T-helper 9 cell (primary cell): ENCODE measurements at places on chromosomes 11 and 22.

DNA sequence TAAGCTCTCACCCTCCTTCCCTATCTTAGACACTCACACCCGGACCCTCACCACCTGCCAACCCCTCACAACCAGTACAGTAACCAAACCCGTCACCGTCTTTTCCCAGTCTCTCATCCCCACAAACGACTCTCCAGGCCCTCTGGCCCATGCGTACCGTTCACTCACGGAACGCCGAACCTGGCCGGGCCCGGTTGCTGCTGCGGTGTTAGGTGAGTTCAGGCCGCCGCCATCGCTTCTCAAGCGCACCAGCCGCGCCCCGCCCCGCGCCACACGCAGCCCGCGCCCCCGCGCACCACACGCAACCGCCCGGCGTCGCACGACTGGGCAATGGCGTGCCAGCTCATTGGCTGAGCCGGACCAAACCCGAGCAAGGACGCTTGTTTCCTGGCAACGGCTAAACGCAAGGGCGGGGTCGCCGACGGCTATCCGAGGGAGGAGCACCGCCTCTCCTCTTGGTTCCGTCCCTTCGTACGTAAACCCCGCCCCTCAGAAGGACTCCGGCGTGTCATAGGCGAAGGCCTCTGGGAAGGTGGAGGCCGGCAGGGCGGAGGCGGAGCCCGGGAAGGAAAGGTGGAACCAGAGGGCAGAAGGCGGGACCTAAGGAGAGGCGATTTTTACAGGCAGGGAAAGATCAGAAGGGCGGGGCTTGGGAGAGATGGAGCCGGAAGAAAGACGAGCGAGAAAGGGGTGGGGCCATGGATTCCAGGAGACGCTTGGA is at the start of gene FHIP1B:
Gene FHIP1B (minus strand): TSS at position 250 of the 721 bp plus-strand sequence. CDS start 10,120 bp downstream, outside the sequence.
- peak; percentile 96 for DNase-seq

DNA sequence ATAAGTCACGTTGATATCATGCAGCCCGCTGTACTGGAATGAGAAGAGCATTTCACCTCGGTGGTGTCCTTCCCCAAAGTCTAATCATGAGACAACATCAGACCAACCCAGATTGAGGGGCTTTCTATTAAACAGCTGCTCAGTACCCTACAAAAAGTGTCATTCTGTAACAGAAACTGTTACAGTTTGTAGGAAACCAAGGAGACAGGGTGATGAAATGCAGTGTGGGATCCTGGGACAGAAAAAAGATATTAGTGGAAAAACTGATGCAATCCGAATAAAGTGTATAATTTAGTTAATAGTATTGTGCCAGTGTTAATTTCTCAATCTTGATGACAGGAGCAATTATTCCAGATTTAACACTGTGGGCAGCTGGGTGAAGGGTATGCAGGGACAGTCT is 128.0 kb downstream of the MICAL2 start:
- DNase-seq: no peak

DNA sequence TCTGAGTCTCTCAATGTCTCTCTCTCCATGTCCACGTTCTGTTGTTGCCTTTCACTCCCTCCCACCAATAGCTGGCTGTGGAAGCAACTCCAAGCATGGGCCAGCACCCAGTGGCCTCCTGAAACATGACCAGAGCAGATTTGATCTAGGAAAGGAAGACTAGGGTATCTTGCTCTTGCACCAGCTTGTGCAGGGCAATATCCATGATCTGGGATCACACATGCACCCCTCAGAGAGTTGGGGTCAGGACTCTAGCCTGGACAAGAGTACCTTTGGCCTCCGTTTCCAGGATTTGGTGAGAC is 34.5 kb upstream of the RIC3 start:
- DNase-seq: no peak

DNA sequence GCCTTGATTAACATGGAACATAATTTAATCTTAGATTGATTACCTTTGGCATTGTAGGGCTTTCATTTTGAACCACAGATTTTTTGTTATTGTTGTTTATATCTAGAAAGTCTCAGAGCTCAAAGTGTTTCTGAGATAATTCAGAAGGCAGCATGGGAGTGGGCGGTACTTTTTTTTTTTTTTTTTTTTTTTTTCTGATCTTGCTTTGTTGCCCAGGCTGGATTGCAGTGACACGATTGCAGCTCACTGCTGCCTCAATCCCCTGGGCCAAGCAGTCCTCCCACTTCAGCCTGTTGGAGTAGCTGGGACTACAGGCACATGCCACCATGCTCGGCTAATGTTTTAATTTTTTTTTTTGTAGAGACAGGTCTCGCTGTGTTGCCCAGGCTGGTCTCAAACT is 21.5 kb downstream of the CAT start:
- no peak for DNase-seq

- no peak for DNase-seq
Measured at GRCh38 chr11:60984636-60985035, 13.2 kb downstream of the CD6 start.

DNA sequence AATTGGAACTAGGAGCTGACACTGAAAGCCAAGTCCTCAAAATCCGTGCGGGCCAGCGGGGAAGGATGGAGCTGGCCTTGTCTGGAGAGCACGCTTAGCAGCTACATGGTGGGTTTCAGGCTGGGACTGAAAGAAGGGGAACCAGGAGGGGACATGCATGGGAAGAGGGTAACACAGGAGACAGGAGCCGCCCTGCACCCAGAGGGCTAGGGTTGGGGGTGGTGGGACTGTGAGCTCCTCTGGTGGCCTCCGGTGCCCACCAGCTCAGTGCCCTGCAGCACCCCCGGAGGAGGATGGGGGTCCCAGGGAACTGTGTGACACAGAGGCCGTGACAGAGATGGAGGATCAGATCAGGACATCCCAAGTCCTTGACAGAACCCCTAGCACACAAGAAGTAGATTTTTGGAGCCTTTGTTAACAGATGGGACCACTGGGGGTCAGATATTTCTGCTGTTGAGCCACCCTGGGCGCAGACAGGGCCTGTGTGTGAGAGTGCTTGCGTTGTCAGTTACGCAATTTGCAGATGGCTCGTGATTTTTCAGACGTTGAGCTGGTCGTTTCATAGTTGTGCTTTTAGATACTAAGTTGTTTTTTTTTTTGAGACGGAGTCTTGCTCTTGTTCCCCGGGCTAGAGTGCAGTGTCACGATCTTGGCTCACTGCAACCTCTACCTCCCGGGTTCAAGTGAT is 21.3 kb upstream of the GRAMD4 start:
- DNase-seq: no peak

DNA sequence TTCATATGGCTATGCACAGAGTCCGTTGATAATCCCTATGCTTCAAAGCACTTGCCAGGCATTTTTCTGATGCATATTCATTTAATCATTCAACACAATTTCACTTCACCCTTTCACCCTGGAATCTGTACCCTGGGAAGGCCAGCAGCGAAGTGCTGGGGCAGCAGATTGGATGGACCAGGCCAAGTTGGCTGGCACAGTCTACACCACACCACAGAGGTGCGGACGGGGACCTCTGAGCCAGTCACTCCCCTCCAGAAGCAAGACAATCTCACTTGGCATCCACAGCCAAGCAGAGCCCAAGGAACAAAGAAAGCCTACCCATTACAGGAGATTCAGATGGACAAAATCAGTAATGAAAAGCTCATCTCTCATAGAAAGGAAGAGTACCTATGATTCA is 130.2 kb downstream of the GALNT18 start:
- no peak for DNase-seq

DNA sequence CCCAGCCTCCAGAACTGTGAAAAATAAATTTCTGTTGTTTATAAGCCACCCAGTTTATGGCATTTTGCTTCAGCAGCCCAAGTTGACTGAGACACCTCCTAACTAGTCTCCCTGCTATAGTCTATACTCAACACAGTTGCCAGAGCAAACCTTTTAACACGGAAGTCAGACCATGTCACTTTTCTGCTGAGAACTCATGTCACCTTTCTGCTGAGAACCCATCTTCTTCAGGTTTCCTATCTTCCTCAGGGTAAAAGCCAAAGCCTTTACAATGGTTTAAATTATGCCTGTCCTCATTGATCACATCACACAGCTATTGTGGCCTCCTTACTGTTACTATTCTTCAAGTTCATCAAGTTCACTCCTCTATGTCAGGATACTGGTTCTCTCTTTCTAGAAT is 74.3 kb upstream of the SOX6 start:
- DNase-seq: no peak

- no peak for DNase-seq
Measured at GRCh38 chr11:68550485-68550817, 89.9 kb downstream of the PPP6R3 start.
